Left ventricle myocardium superior (tissue), 1 donor: ENCODE measurements at places on chromosomes 2 and 18. TPM values are rescaled to one million over a fixed set of nuclear protein-coding genes. Genes with fewer than 3 reads are reported as not detected.

ACVR1C gene
- 0.32 TPM for total RNA-seq

DNA sequence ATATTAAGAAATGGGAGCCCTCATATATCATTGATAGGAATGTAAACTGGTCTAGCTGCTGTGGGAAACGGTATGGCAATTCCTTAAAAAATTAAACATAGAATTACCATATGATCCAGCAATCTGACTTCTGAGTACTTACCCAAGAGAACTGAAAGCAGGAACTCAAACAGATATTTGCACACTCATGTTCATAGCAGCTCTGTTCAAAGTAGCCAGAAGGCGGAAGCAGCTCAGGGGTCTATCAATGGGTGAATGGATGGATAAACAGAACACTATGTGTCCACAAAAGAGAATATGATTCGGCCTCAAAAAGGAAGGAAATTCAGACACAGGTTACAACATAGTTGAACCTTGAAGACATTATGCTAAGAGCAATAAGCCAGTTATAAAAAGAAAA, 135.7 kb upstream of the NDUFV2 start:
- DNase-seq, result no peak

GRCh38 chr2:132936261-132936660, 266.3 kb upstream of the LYPD1 start:
- DNase-seq, result no peak

GRCh38 chr2:162928356-162928755, 89.8 kb upstream of the KCNH7 start:
- DNase-seq, result no peak

PXDN gene
- total RNA-seq, result 18.5 TPM

GRCh38 chr18:66495844-66496243, 108.0 kb downstream of the CDH19 start:
- peak; percentile 46 for DNase-seq

C2orf92 gene
- total RNA-seq, result 2.3 TPM

GRCh38 chr2:162057426-162057825, 16.6 kb downstream of the DPP4 start:
- DNase-seq, result no peak

MAL gene
- 3.9 TPM for total RNA-seq

DNA sequence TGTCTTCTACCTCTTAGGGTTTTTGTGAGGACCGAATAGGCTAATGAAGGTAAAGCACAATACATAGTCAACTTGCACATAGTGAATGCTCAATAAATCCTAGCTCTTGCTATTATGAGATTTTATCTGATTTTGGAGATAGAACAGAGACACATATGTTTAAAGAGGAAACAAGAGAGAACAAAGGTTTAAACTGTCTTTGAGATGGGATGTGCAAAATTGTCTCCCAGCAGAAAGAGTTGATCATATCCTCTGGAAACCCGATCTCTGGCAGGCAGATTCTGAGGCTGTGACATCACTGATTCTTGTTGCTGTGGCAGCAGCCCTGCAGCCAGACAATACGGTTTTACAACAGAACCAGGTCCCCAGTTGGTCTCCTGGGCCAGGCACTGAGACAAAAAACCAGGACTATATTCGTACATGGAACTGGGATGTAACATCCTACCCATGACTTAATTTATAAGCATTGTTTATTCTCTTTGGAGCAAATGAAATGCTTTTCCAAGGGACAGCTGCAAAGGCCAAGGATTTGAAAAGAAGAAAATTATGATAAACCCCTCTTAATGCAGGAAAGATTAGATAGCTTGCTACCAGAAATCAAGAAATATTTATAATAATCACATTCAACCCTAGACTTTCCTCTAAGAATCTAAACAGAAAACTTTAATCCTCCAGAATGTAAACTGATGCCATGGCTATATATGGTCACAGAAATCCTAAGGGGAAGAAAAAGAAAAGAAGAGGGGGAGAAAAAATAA, 80.2 kb downstream of the SLC8A1 start:
- no peak for DNase-seq

SMC6 gene
- total RNA-seq, result 14.2 TPM

- no peak for DNase-seq
These were observed 562.6 kb downstream of the SPAG16 start for GRCh38 chr2:213846856-213847255.

BOLL gene
- not detected for total RNA-seq

DNA sequence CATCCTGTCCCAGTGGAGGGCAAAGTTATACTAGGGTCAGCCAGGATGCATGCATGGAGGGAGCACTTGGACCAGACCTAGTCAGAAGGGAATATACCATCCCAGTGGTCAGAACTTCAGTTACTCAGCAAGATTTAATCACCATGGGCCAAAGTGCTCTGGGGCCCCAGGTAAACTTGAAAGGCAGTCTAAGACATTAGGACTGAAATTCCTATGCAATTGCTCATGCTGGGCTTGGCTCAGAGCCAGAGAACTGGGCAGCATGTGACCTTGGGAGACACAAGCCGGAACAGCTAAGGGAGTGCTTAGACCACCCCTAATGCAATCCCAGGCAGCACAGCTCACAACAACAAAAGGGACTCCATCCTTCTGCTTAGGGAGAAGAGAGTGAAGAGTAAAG, 401.3 kb downstream of the KCNJ3 start:
- no peak for DNase-seq
